EL (cell line): ENCODE measurements at places on chromosomes 16 and 17.

DNA sequence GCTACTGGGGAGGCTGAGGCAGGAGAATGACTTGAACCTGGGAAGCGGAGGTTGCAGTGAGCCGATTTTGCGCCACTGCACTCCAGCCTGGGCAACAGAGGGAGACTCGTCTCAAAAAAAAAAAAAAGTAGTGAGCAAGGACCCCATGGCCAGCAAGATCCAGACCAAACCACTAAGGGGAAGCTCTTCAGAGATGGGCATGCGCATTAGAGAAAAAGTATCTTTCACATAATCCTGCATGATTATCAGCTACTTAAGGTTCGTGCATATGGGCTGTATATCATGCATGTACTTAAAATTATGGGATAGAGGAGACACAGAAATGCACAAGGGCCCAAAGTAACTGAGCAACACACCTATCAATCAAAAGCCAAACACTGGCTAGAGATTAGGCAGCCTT lies 10.7 kb upstream of the CCL22 start:
- DNase-seq = no peak

DNA sequence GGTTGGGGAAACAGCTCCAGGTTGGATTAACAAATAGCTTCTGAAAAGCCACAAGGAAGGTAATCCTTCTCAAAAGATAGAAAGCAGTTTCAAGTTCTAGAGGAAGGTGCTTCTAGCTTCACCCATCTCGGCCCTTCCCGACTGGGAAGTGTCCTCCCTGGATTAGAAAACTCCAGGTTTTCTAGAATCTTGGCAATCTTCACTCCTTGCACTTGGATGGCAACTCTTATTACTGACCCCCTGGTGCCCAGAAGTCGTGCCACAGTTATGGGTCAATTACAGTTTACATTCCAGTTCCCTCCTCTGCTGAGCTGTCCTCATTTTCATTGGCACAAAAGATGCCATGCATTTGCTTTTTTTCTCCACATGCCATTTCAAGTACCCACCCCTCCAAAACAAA lies 65.6 kb downstream of the SMG6 start:
- peak; percentile 17 for DNase-seq

DNA sequence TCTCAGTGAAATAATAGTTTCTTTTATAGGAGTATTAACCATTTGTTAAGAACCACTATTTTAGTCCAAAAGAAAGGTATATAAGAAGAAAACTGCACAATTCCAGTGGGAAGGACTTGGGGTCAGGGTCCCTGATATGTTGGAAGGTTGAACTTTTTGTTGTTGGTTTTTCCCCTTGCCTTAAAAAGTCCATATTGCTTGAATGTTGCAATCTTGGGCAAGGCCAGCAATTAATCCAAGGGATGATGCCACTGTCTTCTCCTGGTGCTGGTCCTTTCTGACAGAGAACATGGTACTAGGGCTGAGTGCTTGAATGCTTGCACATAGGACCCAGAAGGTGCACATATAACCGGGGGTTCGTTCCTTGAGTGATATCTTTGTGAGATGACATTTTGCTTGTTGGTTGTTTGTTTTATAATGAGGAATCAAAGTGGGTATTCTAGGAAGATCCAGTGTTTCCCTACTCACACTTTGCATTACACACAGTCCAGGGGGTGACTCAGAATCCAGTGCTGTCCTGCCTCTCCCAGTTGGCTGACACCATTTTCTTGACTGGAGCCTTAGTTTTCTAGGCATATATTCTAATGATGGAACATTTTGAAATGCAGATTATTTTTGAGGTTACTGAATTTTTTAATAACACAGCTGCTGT lies 54.9 kb downstream of the SIAH1 start:
- no peak for DNase-seq

DNA sequence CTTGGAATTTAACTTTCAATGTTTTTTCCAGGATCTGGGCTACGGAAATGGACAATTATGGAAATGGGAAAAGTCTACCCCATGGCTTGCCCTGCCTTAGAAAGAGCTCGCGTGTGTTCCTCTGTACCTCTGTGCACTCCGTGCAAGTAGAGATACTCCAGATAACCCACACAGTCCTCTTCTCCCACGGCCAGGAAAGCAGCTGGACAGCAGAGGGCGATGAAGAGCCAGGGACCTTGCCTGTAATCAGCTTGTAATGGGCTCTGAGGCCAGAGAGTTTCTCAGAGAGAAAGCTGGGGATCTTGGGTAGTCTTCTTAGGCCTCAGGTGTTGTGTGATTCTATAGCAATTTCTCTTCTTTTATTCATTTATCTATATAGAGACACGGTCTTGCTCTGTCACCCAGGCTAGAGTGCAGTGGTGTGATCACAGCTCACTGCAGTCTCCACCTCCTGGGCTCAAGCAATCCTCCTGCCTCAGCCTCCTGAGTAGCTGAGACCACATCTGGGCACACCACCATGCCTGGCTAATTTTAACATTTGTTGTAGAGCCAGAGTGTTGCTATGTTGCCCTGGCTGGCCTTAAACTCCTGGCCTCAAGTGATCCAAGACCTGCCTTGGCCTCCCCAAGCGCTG lies 2.4 kb upstream of the SOCS7 start:
- DNase-seq = peak; percentile 82

DNA sequence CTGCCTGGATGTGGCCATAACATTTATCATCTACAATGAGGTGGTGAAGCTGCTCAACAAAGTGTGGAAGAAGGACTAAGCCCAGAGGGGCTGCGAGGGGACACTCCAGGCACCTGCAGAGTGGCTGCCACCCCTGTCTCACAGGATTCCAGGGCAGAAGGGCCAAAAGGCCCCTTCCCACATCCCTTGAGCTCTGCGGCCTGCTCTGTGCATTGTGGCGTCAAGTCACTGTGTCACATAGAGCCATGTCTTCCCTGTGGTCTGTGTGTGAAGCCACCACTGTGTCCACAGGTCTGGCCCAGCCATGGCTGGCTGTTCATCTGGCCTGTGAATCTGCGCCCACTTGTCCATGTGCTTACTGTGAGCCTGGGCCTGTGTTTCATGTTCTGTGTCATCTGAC lies 1714.6 kb downstream of the TP53TG3F start:
- DNase-seq = no peak

DNA sequence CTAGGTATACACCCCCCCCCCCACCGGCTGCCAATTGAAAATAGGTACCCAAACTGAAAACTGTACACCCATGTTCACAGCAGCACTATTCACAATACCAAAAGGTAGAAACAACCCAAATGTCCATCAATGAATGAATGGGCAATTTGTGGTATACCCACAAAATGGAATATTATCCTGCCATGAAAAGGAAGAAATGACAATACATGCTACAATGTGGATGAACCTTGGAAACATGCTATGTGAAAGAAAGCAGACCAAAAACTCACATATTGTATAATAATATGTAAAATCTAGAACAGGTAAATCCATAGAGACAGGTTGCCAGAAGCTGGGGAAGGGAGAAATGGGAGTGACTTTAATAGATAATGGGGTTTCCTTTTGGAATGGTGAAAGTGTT lies 417.5 kb downstream of the UTP18 start:
- DNase-seq = no peak

GRCh38 chr16:88355389-88356123 lies 27.2 kb upstream of the ZNF469 start:
- no peak for DNase-seq

GRCh38 chr17:57781386-57782061 lies 36.4 kb upstream of the CCDC182 start:
- DNase-seq = no peak

GRCh38 chr17:28177351-28177750 lies 134.9 kb downstream of the NLK start:
- peak; percentile 32 for DNase-seq

- no peak for DNase-seq
These were observed at the start of gene SOX8 for GRCh38 chr16:981695-982144. SOX8 (plus strand) TSS chr16:981770; CDS start chr16:981923, 153 bp downstream.

DNA sequence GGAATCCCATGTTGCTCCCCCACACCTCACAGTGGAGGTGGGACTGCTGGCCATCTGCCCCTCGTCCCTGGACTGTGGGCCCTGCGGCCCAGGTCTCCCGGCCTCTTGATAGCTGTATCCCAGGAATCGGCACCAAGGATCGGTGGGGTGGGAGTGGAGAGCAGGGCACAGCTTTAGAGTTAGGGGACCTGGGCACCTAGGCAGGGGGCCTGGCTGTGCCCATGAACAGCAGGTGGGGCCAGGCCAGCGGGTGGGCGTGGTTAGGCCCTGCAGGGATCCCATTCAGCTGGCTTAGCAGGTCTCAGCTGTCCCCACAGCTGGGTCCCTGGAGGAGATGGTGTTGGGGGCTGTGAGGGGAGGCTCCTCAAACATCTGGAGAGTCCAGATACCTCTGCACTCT lies 49.2 kb downstream of the SREBF1 start:
- DNase-seq = no peak

- peak; percentile 56 for DNase-seq
These were observed 1.3 kb upstream of the SLC6A4 start for GRCh38 chr17:30236766-30237165.

- no peak for DNase-seq
These were observed 14.2 kb upstream of the CBFB start for GRCh38 chr16:67014634-67015312.

DNA sequence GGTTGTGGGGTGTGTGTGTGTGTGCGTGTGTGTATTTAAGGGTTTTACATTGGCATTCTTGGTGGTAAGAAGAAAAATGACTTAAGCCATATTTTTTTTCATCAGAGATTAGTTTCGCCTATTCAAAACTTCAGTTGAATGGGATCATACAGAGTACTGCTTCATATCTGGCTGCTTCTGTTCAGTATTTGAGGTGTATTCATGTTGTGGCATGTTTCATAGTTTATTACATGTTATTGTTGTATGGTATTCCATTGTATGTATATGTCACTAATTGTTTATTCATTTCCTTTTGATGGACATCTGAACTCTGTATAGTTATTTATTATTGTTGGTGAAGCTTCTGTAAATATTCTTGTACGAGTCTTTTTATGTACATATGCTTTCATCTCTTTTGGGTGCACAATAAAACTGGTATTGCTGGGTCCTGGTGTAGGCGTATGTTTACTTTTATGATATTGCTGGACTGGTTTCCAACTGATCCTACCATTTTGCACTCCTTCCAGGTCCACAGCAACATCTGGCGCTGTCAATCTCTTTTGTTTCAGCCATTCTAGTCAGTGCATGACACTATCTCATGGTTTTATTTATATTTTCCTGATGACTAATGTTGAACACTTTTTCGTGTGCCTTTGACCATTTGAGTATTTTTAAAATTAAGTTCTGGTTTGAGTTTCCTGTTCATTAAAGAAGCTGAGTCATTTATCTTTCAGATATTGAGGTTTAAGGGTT lies 77.4 kb upstream of the MAF start:
- DNase-seq = no peak

GRCh38 chr17:41301204-41301790 lies 1.4 kb downstream of the KRTAP29-1 start:
- no peak for DNase-seq

- peak; percentile 71 for DNase-seq
These were observed at the start of gene PTGES3L for GRCh38 chr17:42979511-42980273. PTGES3L (minus strand) TSS chr17:42980080; CDS start chr17:42980053, 27 bp downstream.

GRCh38 chr17:44130693-44131349 lies 7.4 kb upstream of the HDAC5 start:
- DNase-seq = no peak

- DNase-seq = no peak
These were observed 10.4 kb downstream of the RAI1 start for GRCh38 chr17:17691468-17692263.

DNA sequence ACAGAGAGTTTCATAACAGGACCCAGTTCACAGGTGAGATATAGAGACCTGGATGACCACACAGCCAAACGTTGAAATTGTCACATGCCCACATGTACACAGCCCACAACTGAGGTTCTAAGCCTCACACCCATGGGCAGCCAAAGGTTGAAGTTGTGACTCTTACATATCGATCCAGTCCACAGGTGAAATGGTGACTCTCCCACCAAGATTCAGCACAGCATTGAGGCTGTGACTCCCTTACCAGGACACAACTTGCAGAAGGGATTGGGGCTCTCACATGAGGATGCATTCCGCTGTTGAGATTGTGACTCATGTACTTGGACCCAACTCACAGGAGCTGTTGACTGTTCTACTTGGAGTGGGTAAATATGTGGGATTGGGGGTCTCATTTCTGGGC lies 1836.4 kb downstream of the TP53TG3F start:
- DNase-seq = no peak

- no peak for DNase-seq
These were observed 7.7 kb downstream of the NKIRAS2 start for GRCh38 chr17:42027590-42027889.

DNA sequence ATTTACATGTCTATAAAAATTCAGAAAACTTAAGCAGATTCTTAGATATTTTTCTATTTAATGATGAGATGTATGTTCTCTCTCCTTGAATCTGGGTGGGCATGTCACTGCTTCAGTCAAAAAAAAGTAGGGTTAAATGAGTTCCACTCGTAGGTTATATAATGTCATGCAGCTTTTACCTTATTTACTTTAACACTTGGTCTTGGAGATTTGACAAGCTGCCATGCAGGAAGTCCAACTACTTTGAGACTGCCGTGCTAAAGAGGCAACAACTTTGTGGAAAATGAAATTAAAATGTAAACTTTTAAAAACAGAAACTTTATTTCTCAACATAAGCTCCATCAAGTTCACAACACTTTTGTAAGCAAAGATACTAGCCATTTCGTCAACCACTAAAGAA lies 1336.0 kb upstream of the CDH8 start:
- DNase-seq = no peak

GRCh38 chr16:3241761-3242160 lies 6.8 kb upstream of the ZNF200 start:
- no peak for DNase-seq

- DNase-seq = no peak
These were observed 65.3 kb upstream of the CNEP1R1 start for GRCh38 chr16:49959552-49960277.

- no peak for DNase-seq
These were observed 49.7 kb upstream of the ARL4D start for GRCh38 chr17:43349142-43349541.

GRCh38 chr17:28983286-28984230 lies 22.3 kb downstream of the SEZ6 start:
- no peak for DNase-seq

- DNase-seq = no peak
These were observed 38.0 kb downstream of the CUEDC1 start for GRCh38 chr17:57916925-57917858.

DNA sequence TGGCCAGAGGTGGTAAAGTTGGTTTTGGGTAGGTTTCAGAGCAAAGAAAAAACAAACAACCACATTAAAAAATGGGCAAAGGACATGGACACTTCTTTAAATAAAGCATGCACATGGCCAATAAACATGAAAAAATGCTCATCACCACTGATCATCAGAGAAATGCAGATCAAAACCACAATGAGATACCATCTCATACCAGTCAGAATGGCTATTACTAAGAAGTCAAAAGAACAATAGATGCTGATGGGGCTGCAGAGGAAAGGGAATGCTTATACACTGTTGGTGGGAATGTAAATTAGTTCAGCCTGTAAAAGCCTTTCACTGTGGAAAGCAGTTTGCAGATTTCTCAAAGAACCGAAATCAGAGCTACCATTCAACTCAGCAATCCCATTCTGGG lies 598.4 kb upstream of the SOX9 start:
- DNase-seq = peak; percentile 47
